Activated effector memory CD4-positive, alpha-beta T cell treated with Interleukin-2 at 50 U/mL for 16 hours (primary cell): ENCODE measurements at places on chromosomes 2 and 18.

DNA sequence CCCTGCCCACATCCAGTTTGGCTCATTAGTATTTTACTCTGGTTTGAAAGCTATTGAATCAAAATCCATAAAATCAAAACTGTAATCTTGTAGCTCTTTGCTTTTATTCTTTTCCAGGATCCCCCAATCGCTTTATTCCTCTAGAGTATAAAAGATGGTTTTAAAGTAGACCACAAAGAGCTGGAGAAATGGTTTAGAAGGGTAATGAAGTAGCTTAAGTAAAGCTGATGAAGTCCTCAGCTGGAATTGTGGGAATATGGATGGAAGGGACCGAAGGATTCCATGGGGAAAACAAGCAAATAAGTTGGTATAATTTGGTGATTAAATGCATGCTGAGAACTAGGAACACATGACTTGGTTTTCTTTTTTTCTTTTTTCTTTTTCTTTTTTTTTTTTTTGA lies 12.3 kb downstream of the ARHGAP28 start:
- DNase-seq, result no peak

DNA sequence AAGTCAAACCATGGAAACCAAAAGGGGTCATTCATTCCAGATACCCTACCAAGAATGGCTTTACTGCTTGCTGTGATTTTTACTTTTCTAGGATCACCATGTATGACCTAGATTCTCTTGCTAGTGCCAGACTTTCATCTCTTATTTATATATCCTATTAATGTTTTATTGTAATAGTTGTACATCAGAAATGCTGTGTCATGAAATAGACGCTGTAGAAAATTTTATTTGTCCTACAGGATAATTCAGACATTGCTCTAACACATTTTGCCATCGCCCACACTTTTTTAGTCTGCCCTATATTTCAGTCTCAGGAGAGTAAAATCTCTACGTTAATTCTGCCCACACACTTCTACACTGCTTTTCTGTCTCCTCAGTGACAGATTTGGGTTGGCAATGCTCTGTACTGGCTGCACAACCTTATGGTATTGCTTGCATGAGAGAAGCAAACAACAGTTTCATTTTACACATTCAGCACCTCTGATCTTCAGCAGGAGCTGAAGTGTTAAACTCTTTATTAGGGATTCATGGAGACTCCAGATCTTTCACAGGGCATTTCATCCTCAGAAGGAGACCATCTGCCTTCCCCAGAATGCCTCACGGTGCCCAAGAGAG lies 871.8 kb upstream of the CHAC2 start:
- DNase-seq, result no peak

GRCh38 chr2:189249171-189249570 lies 69.6 kb upstream of the COL5A2 start:
- DNase-seq, result no peak

DNA sequence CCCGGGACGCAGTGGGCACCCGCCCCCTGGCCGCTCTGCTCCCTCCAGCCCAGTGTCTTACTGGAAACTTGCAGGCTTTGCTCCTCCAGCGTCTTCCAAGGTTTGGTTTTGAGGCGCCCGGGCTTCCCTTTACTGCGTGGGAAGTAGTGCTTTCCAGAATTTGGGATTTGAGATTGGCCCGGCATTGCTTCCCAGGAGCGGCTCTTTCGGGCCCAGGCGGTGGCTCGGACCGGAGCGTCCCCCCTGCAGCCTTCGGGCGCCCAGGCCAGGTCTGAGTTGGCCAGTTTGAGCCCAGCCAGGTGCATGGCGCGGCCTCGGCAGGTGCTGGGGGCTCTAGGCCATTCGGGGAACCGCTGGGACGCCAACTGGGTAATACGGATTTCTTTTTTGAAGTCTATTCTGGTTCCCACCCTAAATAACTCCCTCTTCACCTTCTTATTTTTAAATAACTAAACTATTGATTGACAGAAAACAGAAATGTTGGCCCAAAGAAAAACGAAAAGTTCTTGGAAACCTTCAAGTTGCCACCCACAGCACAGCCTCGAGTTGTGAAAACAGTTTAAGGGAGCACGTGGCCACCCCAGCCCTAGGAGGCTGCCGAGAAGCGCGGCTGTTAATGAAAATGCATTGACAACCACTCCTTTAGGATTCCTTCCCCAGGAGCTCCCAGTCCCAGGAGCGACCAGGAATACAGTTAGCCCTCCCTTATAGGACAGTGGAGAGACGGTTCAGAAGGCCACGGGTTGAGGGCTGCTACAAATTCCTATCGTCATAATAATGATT lies 766 bp downstream of the SNTG2 start:
- no peak for DNase-seq
